Fibroblast of lung (primary cell): ENCODE measurements at places on chromosomes 3 and 15. TPM values are rescaled to one million over a fixed set of nuclear protein-coding genes. Genes with fewer than 3 reads are reported as not detected.

Gene FHIT
- 2.1 and 2.3 TPM in 2 replicates for total RNA-seq

DNA sequence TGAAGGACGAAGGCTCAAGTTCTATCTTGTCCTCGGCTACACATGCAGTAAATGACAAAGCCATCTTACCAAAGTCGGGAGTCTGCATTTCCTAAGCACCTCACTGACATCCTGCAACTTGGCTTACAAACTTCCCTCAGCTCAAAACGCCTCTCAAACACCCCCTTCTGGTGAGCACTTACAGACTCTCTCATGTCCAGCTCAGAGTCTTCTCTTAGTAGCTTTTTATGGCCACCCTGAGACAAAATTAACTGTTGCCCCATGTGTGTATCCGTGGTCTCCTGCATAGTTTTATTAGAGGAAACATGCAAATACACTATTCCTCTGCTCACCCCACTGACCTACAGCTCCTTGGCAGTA, 819.7 kb downstream of the FHIT start:
- no peaks in the 10 kb centered on the region for H3K27me3 ChIP-seq
- DNase-seq, result peak; percentile 14
- no peaks in the 10 kb centered on the region for H3K36me3 ChIP-seq
- H3K4me3 ChIP-seq, result no peak overlapping the region
- H3K4me1 ChIP-seq, result no peaks in the 10 kb centered on the region

DNA sequence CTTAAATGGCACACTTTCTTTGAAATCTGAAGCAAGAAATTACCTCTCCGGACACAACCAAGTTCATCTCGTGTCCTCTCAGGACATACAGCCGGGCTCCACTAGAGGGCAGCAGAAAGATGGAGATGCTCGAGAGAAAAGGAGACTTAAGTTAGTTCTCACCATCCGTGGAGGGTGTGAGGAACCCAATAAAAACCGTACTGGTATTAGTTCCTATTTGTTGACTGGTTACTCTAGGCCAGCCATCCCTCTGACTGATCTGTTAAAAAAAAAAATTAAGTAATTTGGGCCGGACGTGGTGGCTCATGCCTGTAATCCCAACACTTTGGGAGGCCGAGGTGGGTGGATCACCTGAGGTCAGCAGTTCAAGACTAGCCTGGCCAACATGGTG, 7.9 kb upstream of the CYP11A1 start:
- no peak overlapping the region for H3K27ac ChIP-seq
- H3K36me3 ChIP-seq, result no peaks in the 10 kb centered on the region
- no peak overlapping the region for H3K4me3 ChIP-seq
- H3K27me3 ChIP-seq, result peaks cover 15% of the 10 kb centered on the region
- DNase-seq, result peak; percentile 69
- peaks cover 5% of the 10 kb centered on the region for H3K4me1 ChIP-seq

DNA sequence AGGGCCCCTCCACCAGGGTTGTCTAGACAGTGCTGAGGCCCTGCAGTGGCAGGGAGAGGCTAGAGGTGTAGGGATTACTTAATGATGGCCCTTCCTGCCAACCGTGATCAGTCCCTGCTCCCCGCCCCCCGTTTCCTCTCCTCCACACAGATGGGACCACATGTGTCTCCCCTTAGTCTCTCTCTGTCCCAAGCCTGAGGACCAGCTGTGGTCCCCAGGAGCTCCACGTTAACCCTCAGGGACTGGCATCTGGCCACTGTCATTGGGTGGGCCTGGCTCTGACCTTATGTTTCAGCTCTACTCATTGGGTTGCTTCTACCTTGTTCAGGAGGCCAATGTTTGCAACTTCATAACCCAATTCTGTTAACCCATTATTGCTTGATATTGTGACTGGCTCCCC, 6.0 kb upstream of the ALPK3 start:
- no peaks in the 10 kb centered on the region for H3K27me3 ChIP-seq
- H3K4me3 ChIP-seq, result no peak overlapping the region
- no peaks in the 10 kb centered on the region for H3K4me1 ChIP-seq

Gene BFSP2
- not detected in 2 replicates for total RNA-seq

Gene CHRD
- 1.3 and 4.8 TPM in 2 replicates for total RNA-seq

DNA sequence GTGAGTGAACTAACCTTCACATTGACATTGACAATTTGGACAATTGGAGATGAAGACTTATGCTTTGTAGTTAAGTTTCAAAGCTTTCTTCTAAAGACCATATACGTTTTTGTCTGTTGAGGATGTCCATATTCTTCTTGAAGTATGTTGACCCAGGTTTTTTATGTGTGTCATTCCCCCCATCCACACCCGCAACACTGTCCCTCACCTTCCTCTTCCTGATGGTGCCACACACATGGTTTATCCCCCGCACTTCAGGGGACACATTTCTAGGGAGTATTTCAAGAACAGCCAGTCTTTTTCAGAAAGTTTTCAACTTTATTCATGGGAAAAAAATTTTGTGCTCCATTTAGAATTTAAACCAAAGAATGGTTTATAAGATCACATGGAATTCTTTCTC, 105.1 kb downstream of the GHSR start:
- no peak overlapping the region for H3K4me3 ChIP-seq
- peaks cover 15% of the 10 kb centered on the region for H3K36me3 ChIP-seq
- H3K4me1 ChIP-seq, result no peaks in the 10 kb centered on the region
- DNase-seq, result no peak
- no peaks in the 10 kb centered on the region for H3K27me3 ChIP-seq

- H3K4me3 ChIP-seq, result no peak overlapping the region
- no peak overlapping the region for H3K27ac ChIP-seq
- DNase-seq, result no peak
- H3K36me3 ChIP-seq, result no peaks in the 10 kb centered on the region
Measured at GRCh38 chr3:61903074-61903473, 341.7 kb downstream of the PTPRG start.

GRCh38 chr15:80170596-80170995, 17.8 kb downstream of the FAH start:
- no peak overlapping the region for H3K27ac ChIP-seq
- DNase-seq, result no peak
- peaks cover 14% of the 10 kb centered on the region for H3K4me1 ChIP-seq
- no peak overlapping the region for H3K4me3 ChIP-seq
- peaks cover 6% of the 10 kb centered on the region for H3K36me3 ChIP-seq
- no peaks in the 10 kb centered on the region for H3K27me3 ChIP-seq

DNA sequence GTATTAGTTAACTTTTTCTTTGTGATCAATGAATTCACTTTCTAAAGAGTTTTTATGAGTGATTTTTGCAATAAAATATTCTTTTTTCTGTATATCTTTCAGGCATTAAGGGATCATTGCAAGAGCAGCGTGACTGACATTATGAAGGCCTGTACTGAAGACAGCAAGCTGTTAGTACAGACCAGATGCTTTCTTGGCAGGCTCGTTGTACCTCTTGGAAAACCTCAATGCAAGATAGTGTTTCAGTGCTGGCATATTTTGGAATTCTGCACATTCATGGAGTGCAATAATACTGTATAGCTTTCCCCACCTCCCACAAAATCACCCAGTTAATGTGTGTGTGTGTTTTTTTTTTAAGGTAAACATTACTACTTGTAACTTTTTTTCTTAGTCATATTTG, 24.4 kb downstream of the SELENOT start:
- H3K27ac ChIP-seq, result no peak overlapping the region
- no peaks in the 10 kb centered on the region for H3K27me3 ChIP-seq
- DNase-seq, result peak; percentile 42
- H3K4me3 ChIP-seq, result no peak overlapping the region
- no peaks in the 10 kb centered on the region for H3K4me1 ChIP-seq
- H3K36me3 ChIP-seq, result peaks cover 6% of the 10 kb centered on the region

- H3K27ac ChIP-seq, result no peak overlapping the region
- H3K27me3 ChIP-seq, result peaks cover 9% of the 10 kb centered on the region
- no peak overlapping the region for H3K4me3 ChIP-seq
- H3K4me1 ChIP-seq, result no peaks in the 10 kb centered on the region
- no peaks in the 10 kb centered on the region for H3K36me3 ChIP-seq
Measured at GRCh38 chr15:98580572-98580971, 67.8 kb upstream of the IGF1R start.

DNA sequence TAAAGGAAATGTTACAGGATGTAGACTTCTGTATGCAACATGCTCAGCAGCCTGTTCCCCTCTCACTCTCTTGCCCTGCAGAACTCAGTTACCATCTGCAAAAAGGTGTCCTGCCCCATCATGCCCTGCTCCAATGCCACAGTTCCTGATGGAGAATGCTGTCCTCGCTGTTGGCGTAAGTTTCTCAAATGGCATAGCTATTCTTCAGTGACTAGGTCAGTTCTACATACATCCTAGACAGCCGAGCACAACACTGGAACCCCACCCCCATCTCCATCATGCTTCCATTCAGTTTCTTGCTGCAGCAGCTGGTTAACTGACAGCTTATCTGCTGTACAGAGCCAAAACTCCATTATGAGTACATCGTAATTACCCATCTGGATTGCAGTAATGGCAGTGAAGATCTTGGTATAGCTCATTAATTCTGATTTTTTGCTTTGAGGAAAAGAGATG, 4.5 kb downstream of the THBS1 start:
- H3K27ac ChIP-seq, result peak overlapping the region; percentile 37
- H3K27me3 ChIP-seq, result no peaks in the 10 kb centered on the region
- peak; percentile 21 for DNase-seq

Gene VGLL3
- 41.1 and 53.7 TPM in 2 replicates for total RNA-seq

Gene OXTR
- total RNA-seq, result 0.26 and 3.6 TPM in 2 replicates

DNA sequence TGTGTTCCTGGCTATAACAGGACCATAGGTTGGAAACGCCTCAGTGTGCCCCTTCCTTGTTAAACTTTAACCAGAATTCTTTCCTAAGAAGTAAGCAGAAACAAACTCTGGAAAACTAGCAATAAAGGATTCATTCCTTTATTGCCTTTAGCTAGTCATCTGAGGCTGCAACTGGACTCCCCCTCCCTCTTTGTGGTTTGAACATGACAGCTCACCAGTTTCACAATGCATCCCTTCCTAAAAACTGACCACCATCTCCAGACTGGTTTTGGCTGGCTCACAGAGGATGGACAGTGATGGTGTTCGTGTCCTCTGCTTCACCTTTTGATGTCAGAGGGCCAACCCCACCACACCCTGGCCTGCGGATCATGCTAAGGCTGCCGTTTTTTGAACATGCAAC, 27.9 kb upstream of the TGFBR2 start:
- peak; percentile 95 for DNase-seq
- H3K4me1 ChIP-seq, result peaks cover 2% of the 10 kb centered on the region
- no peaks in the 10 kb centered on the region for H3K27me3 ChIP-seq
- no peaks in the 10 kb centered on the region for H3K36me3 ChIP-seq

- H3K4me3 ChIP-seq, result no peak overlapping the region
- H3K27me3 ChIP-seq, result no peaks in the 10 kb centered on the region
- no peaks in the 10 kb centered on the region for H3K36me3 ChIP-seq
- no peaks in the 10 kb centered on the region for H3K4me1 ChIP-seq
- no peak overlapping the region for H3K27ac ChIP-seq
- DNase-seq, result no peak
Measured at GRCh38 chr3:155548195-155548594, 196.7 kb downstream of the PLCH1 start.

Gene SLC27A2
- under 0.01 and 0.66 TPM in 2 replicates for total RNA-seq

- H3K36me3 ChIP-seq, result no peaks in the 10 kb centered on the region
- no peak overlapping the region for H3K27ac ChIP-seq
- H3K4me3 ChIP-seq, result no peak overlapping the region
- peak; percentile 76 for DNase-seq
- H3K27me3 ChIP-seq, result no peaks in the 10 kb centered on the region
Measured at GRCh38 chr15:67501177-67501835, 19.6 kb upstream of the C15orf61 start.

DNA sequence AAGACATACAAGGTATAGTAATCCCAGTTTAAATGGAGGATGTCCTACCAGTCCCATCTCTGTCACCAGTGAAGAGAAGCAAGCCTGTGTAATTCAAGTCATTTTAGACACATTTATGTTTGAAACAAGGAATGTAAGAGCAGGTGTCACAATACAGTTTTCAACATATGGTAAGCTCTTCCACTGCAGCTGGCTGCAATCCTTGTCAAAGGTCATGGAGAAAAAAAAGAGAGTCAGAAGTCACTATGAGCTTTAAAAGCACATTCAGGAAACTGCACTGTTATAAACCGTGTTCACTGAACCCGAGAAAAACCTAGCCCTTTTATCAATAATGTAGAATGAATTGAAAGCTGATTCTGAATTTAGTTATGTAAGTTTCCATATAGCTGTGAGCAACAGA, 206.4 kb downstream of the NAALADL2 start:
- H3K36me3 ChIP-seq, result no peaks in the 10 kb centered on the region
- no peak for DNase-seq
- H3K4me1 ChIP-seq, result no peaks in the 10 kb centered on the region
- H3K27me3 ChIP-seq, result no peaks in the 10 kb centered on the region

Gene SKOR1
- under 0.01 and 0.17 TPM in 2 replicates for total RNA-seq

Gene ZNF710
- total RNA-seq, result 5.9 and 9.4 TPM in 2 replicates

- DNase-seq, result peak; percentile 81
- no peaks in the 10 kb centered on the region for H3K27me3 ChIP-seq
- H3K4me1 ChIP-seq, result no peaks in the 10 kb centered on the region
- H3K4me3 ChIP-seq, result no peak overlapping the region
Measured at GRCh38 chr15:89794627-89795241, 18.6 kb downstream of the MESP2 start.

Gene ISG20
- 3.0 and 3.1 TPM in 2 replicates for total RNA-seq

- no peak overlapping the region for H3K4me3 ChIP-seq
- no peak overlapping the region for H3K27ac ChIP-seq
- H3K27me3 ChIP-seq, result no peaks in the 10 kb centered on the region
Measured at GRCh38 chr3:14369675-14370669, 32.4 kb upstream of the SLC6A6 start.

Gene ATP10A
- total RNA-seq, result 5.1 and 12.7 TPM in 2 replicates

- H3K27ac ChIP-seq, result no peak overlapping the region
- DNase-seq, result peak; percentile 55
- H3K4me1 ChIP-seq, result no peaks in the 10 kb centered on the region
- no peaks in the 10 kb centered on the region for H3K36me3 ChIP-seq
Measured at GRCh38 chr3:24773798-24774197, 279.1 kb upstream of the THRB start.

Gene RLBP1
- total RNA-seq, result not detected in 2 replicates

DNA sequence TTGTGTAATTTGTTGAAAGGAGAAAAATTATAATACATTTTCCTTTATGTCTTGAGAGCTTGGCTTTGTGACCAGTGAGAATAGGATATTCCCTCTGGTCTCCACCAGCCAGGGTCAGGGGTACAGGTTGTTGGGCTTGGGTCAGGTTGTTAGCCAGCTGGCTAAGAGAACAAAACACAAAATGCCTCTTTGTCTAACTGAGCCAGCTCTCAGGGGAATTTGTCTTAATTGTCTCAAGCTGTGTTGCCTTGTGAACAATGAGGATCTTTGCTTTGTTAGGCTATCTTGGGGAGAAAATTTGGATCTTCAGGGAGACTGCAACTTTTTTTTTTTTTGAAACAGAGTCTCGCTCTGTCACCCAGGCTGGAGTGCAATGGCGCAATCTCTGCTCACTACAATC, 17.7 kb upstream of the GK5 start:
- no peak for DNase-seq
- no peak overlapping the region for H3K4me3 ChIP-seq
- H3K27me3 ChIP-seq, result no peaks in the 10 kb centered on the region
- no peaks in the 10 kb centered on the region for H3K36me3 ChIP-seq
- H3K4me1 ChIP-seq, result no peaks in the 10 kb centered on the region
- H3K27ac ChIP-seq, result no peak overlapping the region
